ENCODE measurements at places on chromosomes 3 and 15. TPM values are rescaled to one million over a fixed set of nuclear protein-coding genes. Genes with fewer than 3 reads are reported as not detected.

The PLA2G4D gene
- not detected for polyA plus RNA-seq

The SLC51B gene
- polyA plus RNA-seq: not detected

The RTP3 gene
- not detected for polyA plus RNA-seq

The LRRC31 gene
- not detected for polyA plus RNA-seq

The MUSTN1 gene
- polyA plus RNA-seq: not detected

The TGM5 gene
- polyA plus RNA-seq: not detected

The MYL3 gene
- polyA plus RNA-seq: not detected

The TFDP2 gene
- polyA plus RNA-seq: 33.8 TPM

The MYRIP gene
- not detected for polyA plus RNA-seq

The NDN gene
- not detected for polyA plus RNA-seq

The SLC12A8 gene
- not detected for polyA plus RNA-seq

The XCR1 gene
- not detected for polyA plus RNA-seq

The RABL3 gene
- polyA plus RNA-seq: 24.6 TPM

The ZNF774 gene
- not detected for polyA plus RNA-seq

The CPA3 gene
- polyA plus RNA-seq: 0.31 TPM

The SLC22A13 gene
- 0.36 TPM for polyA plus RNA-seq

The NEK10 gene
- polyA plus RNA-seq: 0.35 TPM

The CIDEC gene
- polyA plus RNA-seq: not detected

The NISCH gene
- 14.4 TPM for polyA plus RNA-seq

The CCRL2 gene
- 1.8 TPM for polyA plus RNA-seq

The WDR76 gene
- 7.3 TPM for polyA plus RNA-seq

The FAM3D gene
- not detected for polyA plus RNA-seq

The P2RY14 gene
- 58.0 TPM for polyA plus RNA-seq

The PROS1 gene
- polyA plus RNA-seq: 0.31 TPM

The FEZF2 gene
- not detected for polyA plus RNA-seq

The GOLGA6D gene
- polyA plus RNA-seq: 0.10 TPM

Measured in naive B cell (primary cell).